Upper lobe of right lung (tissue), 1 donor: ENCODE measurements at places on chromosomes 7 and 10. TPM values are rescaled to one million over a fixed set of nuclear protein-coding genes. Genes with fewer than 3 reads are reported as not detected.

TEX36 gene
- not detected for total RNA-seq

GIMAP8 gene
- total RNA-seq = 42.3 TPM

RTKN2 gene
- 93.7 TPM for total RNA-seq

ZNF12 gene
- total RNA-seq = 25.0 TPM

ZNF485 gene
- total RNA-seq = 3.4 TPM

LRGUK gene
- total RNA-seq = 0.49 TPM

DNA sequence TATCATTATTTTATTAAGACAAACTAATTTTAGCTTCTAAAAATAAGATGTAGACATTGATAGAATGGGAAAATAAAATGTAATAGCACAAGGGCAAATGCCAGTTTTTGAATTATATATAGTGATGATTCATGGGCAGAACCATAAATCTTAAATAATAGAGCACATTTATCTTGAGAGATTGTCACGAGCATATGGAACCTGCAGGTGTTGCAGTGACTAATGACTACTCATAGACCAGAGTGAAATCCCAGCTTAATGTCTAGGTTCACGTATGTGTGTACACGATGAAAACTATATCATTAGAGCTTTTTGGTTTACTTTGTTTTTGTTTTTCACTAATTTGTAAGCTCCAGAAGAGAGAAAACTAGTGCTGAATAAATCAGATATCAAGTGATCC is 150.2 kb upstream of the CACNA2D1 start:
- no peak for DNase-seq

GRCh38 chr7:455110-455928 is 64.3 kb downstream of the PDGFA start:
- DNase-seq = no peak

DNA sequence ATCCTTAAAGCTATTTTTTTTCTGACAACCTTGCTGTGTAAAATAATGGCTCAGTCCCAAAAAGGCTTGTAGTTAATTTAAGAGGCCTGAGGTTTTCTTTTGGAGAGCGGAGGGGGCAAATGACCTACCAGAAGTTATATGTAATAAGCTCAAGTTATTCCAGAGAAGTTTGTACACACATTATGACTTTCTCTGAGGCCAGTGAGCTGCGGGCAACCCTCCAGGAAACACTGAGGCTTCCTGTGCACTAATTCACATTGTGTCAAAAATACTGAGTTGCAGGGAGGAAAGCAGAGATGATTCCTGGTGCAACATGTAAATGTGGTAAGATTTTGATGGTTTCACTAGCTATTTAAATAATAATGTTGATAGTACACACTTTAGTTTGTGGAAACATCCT is 188.6 kb downstream of the DIP2C start:
- DNase-seq = no peak

DNA sequence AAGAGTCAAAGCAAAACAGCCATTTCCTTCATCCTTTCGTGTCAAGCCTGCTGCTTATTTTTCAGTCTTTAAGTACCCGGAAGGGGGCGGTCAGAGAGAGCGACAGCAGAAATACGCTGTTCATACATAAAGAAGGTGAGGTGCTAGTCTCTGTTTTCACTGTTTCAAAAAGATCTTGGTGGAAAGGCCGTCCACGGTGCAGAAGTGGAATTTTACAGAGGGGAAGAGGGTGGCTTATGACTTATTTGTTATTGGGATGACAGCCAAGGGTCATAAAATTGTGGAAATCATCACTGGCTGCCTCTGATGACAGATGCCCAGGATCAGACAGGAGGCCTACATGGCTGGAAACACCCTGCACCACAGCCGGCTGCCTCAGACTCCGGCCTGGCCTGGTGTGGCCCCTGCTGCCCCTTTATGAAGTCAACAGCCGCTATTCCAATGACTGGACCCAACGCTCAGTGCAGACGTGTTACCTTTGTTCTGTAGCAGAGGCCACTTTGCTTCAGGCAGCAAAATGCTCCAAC is 57.0 kb downstream of the HIPK2 start:
- DNase-seq = no peak

GRCh38 chr7:34342387-34342786 is 315.6 kb upstream of the NPSR1 start:
- no peak for DNase-seq

DNA sequence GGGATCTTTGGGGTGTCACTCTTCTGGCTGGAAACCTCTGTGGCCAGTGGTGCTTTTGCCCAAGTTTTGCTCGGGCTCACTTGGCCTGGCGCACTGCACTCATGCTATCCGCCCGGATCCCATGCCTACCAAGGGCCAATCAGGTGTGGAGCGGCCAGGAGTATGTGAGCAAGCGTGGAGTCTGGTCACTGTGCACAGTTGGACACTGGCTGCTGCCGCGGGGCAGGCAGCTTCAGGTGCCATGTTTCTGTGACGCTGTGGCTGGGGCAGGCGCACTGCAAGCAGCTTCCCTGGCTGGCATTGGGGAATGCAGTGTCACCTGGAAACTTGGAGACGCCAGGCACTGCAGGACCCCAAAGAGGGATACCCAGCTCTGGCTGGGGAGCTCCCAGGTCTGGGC is 45.3 kb downstream of the NEUROG3 start:
- no peak for DNase-seq

DNA sequence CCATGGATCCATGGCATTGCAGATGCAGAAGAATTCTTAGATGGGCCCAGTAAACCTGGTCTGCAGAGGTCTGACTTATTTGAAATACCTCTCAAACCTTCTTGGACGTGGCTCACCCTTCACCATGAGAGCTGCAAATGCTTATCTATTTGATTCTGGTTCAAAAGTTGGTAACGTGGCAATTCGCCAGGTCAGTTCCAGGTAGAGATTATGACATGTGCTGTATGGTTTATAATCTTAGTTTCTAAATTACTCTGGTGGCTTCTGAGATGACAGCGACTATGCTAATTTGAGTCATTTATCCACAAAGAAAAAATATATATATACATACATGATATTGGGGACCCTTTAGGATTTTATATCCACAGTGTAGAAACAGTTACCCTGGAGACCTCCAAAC is 68.8 kb downstream of the NRP1 start:
- no peak for DNase-seq

DNA sequence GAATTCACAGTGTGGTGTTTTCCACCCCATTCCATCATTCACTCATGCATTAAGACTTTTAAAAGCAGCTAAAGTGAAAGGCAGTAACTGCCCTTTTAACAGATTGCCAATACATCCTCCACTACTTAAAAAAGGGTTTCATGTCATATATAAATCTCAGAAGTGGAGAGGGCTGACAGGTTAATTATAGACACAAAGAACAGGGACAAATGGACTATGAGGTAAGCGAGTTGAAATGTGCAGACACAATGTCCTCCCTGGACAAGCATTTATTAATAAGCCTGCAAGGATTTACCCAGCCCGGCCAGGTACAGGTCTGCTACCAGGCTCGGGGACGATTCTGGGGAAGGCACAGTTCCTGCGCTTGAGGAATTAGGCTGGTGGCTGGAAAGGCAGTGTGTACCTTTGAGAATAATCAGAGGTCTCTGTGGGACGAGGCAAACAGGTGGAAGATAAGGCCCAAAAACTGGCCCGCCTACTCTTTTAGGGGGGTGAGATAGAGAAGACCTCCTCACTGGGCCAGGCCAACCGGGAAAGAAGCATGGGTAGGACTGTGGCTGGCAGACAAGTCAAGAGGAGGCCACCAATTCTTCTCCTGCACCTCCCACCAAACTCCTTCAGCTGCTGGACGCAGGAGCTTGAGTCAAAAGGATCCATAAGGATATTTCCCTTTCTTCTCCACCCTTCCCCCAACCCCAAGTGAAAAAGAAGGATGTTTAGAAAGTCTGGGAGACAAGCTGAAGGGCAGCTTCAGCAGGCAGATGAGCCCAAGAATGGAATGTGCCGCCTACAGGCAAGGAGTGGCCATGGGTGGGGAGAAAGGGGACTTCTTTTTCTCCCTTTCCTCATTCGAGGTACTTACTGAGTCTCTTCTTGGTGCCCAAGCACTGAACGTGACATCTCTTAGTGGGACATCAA is 1.5 kb downstream of the PDLIM1 start:
- DNase-seq = no peak

GRCh38 chr10:105347487-105347886 is 706.4 kb downstream of the SORCS3 start:
- DNase-seq = no peak

- no peak for DNase-seq
Observed at GRCh38 chr7:148084138-148084537, 506.4 kb upstream of the C7orf33 start.

DNA sequence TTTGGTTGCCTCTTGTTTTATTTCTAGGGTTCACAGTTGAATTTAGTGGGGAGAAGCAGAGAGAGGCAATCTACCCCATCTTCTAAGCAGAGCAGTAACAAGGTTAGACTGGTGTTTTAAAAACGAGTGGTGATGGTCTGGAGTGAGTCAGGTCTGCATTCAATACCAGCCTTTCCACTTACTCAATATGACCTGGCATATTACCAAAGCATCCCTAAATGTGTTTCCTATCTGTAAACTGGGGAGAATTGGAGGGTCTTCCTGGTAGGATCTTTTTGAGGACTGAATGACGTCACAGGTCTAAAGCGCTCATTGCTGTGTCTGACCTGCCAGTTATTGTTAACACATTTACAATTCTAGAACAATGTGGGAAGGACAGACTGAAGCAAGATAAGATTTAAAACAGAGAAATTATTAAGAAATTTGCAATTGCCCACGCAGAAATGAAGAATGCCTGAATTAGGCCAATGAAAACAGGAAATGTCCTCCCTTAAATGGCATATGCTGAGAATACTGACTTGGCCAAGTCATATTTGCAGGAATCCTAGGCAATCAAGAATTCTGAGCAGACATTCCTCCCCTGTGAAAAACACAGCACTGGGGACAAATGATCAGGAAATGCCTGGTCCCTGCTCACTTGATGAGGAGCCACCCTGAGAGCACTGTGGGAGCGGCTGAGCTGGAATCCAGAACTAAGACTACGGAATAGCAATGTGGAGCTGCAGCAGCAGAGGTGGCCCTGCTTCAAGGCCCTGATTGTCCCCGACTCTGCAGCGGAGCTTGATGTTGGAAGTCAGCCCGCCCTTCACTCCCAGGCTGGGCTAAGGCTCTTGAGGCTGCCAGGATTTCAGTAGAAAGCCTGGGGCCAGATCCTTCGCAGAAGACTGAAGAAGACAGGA is 184.5 kb upstream of the CXCL12 start:
- DNase-seq = no peak

DNA sequence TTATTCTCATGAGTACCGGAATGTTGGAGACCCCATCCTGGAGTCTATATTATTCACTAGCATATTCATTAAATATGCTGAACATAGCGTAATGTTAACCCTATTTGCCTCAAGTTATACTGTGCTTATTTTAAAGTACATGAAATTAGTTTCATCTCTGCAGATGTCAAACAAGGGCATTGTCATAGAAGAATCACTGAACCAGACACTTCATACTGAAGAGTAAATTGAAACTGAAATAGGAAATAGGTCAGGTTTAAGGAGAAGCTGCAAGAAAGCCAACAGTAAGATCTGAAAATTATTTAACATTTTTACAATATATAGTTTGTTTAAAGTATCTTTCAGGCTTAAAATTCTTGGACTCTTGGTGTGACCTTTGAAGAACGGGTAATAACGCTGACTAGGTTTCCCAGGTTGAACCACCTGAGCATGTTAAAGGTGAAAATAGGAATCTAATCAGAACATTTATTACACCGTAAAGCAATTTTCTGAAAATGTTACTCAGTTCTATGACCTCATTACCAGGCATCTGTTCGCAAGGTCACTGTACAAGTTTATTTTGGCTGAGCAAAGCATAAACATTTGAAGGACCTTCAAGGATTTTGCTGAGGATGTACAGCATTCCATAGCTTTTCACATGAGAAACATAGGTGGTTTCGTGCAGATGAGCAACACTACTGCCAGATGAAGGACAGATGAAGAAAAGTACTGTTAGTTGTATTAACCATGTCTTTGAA is 82.7 kb downstream of the REEP3 start:
- no peak for DNase-seq

DNA sequence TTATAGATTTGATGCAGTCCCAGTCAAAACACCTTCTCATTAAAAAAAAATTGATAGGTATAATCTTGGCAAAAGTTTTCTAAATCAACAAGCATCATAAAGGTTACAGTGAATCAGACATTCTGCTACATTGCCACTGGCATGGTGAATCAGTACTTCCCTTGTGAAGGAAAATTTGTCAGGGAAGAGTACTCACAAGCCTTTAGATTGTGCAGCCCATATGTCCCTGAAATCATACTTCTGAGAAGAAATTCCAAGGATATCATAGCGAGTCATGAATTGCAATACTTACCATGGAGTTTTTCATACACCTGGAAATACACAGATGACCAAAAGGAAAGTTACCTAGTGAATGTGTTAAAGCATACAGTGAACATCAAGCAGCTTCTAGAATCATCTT is 17.2 kb downstream of the VSTM2A start:
- DNase-seq = no peak

- DNase-seq = no peak
Observed at GRCh38 chr10:81564143-81564542, 310.9 kb upstream of the NRG3 start.

- DNase-seq = peak; percentile 58
Observed at GRCh38 chr7:158127241-158127640, 460.4 kb downstream of the PTPRN2 start.

GRCh38 chr7:151570366-151570915 is 50.7 kb upstream of the RHEB start:
- DNase-seq = no peak

DNA sequence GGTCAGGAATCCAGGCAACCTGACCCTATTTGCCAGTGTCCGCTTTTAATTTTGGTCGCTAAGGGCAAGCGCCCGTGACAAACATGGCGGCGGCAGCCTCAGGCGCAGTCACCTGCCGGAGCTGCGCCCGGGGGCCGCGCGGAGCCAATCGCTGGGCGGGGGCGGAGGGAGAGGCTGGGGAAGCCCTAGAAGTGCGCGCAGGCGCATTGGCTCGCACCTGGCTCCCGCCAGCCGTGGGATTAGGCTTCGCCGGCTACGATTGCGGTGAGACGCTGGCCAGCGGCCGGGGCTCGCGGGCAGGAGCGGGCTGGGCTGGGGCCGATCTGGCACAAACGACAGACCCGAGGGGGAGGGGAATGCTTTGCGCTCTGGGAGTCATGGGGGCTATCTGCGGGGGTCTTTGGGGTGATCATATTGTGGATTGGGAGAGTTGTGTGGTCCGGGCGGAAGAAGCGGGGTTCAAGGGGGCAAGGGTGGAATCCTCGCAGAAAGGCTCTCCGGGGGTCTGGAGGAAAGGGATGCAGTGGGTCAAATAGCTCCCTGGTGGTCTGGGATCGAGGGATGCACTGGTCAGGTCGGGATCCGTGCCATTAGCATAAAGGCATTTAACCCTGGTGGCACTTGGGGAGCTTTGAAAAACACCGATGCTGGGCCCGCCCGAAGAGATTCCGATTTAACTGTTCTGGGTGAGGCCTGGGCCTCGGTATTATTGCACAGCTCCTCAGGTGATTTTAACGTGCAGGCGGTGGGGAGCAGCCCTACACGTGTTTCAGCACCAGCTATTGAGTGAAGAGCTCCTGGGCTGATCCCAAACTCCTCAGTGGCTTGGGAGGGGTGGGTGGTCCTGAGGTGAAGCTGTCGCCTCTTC is 10.1 kb upstream of the C10orf95 start:
- peak; percentile 98 for DNase-seq

- no peak for DNase-seq
Observed at GRCh38 chr7:3955751-3956696, 655.0 kb downstream of the SDK1 start.
